Stimulated activated CD8-positive, alpha-beta memory T cell treated with anti-CD3 and anti-CD28 coated beads, Interleukin-2, amount 100 ng/mL, for 48 hours (primary cell): ENCODE measurements at places on chromosomes 2 and 18.

DNA sequence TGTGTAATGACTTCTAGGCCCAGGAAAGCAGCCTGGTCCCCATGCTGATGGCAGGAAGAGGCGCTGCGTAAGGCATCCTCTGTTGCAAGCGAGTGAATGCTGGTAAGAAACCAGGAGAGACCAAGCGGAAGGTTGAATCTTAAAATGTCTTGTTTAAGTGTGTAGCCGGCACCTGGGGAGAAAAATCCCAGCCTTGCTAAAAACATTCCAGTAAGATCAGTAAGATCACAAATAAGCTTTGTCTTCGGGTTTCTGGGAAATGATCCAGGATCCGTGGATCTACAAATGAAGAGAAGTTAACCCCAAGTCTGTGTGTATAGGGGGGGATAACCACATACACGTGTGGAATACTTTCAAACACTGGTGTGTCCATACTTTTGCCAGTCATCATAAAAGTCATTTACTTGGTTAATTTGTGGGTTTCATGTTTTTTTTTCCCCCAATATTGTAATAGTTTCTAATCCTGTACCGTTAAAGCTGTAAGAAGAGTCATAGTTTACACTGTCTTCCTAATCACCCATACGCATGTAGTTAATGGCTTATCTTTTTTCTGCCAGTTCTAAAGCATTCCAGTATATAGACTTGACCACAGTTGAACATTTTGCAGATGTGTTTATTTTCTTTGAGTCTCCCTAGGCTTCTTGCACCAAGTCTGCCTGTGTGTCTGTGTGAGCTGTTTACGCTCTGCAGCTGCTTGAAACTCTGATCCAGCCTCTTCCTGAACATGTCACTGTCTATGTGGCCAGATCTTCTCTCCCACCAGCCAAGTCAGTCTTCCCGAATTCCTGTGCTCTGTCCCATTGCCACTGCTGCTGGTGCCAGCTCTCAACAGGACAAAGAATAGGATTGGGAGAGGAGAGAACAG, 135.9 kb upstream of the ARL4C start:
- DNase-seq = no peak

DNA sequence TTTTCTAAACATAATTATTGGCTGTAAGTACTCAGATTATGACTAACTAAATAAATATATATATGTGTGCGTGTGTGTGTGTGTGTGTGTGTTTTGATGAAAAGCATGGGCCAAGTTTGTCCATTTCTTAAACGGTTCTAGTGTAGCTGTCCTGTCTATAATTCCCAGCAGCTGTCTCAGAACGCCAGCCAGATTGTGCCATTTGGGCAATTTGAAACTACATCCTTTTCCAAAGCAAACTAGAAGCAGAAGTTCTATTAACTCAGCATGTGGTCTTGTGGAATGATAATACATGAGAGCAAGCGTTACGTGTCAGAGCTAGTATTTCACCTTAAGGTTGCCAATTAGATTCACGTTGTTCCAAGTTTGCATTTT, 1.7 kb downstream of the ARHGAP28 start:
- no peak for DNase-seq

GRCh38 chr2:235496239-235496621, 2.4 kb downstream of the AGAP1 start:
- no peak for DNase-seq

DNA sequence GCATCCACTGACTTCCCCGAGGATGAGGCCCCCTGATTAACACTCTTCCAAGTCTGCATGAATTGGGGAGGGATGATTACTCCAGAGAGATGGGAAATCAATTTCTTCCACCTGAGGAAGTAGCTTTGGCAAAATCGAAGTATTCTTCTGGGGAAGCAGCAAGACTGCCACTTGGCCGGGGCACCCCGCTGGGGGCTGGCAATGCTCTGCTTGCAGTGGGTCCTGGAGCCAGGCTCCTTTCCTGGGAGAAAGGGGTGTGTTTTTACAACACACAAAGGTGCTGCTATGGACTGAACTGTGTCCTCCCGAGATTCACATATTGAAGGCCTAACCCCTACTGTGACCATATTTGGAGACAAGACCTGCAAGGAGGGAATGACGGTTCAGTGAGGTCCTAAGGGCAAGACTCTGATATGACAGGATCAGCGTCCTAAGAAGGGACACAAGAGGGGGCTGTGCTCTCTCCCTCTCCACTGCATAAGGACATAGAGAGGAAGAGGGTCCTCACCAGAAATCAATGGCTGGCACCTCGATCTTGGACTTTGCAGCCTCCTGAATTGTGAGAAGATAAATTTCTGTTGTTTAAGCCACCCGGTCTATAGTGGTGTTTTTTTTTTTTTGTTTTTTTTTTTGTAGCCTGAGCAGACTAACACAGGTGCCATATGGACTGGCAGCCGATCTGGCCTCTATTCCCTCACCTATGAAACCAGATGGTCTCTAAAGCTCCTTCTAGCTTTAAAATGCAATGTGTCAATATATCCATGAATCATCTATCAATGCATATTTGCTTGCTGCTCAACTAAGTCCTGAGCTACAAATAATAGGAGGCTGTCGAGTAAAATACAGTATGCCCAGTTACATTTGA, 3.6 kb upstream of the SMARCAL1 start:
- DNase-seq = no peak

DNA sequence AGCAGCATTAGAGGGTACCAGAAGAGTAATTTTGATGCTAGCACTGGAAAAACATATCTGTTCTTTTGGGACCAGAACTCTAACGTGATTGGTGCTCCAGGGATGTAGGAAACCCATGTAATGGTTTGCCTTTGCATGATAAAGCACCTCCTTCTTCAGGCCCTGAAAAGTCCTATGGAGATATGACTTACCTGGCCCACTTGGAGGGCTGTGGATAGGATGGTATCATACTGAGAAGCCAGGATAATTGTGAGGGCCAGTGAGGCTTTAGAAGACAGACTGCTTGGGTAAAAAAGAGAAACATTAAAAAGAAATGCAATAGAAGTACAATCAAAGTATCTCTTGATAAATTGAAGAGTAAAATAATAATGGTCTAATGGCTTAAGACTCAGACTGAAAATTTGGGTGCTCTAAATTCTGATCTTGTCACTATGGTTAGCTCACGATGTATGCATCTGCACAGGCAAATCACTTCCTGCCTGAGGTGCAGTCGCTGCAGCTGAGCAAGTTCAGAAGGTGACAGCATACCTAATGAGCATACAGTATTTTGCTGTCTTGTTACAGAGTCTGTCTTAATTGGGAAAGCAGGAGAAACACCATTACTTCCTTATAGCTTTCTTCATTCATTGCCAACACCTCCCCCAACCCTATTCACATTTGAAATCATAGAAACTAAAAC, 371.5 kb downstream of the NUP35 start:
- no peak for DNase-seq
